ENCODE measurements at places on chromosomes 2 and 18. TPM values are rescaled to one million over a fixed set of nuclear protein-coding genes. Genes with fewer than 3 reads are reported as not detected.

- H3K27me3 ChIP-seq = no peaks in the 10 kb centered on the region
- no peaks in the 10 kb centered on the region for H3K4me1 ChIP-seq
- H3K36me3 ChIP-seq = no peaks in the 10 kb centered on the region
- no peak overlapping the region for H3K4me3 ChIP-seq
Observed at GRCh38 chr18:48616484-48617255, 77.8 kb downstream of the CTIF start.

- DNase-seq = no peak
- H3K4me1 ChIP-seq = peaks cover 17% of the 10 kb centered on the region
- peak overlapping the region; percentile 89 for H3K4me3 ChIP-seq
- H3K27ac ChIP-seq = peak overlapping the region; percentile 98
- H3K27me3 ChIP-seq = no peaks in the 10 kb centered on the region
- peaks cover 10% of the 10 kb centered on the region for H3K36me3 ChIP-seq
Observed at GRCh38 chr2:3557639-3558204, 411 bp downstream of the RNASEH1 start.

GRCh38 chr2:174729797-174730697 lies 34.2 kb downstream of the CHRNA1 start:
- H3K4me3 ChIP-seq = peak overlapping the region; percentile 37
- H3K36me3 ChIP-seq = no peaks in the 10 kb centered on the region
- no peak overlapping the region for H3K27ac ChIP-seq
- H3K27me3 ChIP-seq = no peaks in the 10 kb centered on the region
- H3K4me1 ChIP-seq = peaks cover 13% of the 10 kb centered on the region
- no peak for DNase-seq

DNA sequence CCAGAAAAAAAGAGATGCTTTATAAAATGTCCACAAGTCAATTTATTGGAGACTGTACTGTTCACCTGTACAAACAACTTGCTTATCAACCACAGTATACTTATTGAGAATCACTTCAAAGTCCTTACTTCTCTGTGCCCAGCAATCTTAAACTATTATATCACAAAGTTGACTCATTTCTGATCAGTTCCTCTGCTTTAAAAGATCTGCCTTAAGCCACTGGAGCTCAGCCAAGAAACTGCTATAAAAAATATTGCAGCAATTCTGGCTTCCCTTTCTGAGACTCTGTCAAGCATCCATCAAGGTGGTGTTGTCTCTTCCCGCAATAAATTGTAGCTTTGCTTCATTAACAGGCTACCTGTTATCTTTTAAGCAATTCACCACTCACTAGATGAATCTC lies 375.2 kb upstream of the SPHKAP start:
- no peak overlapping the region for H3K4me3 ChIP-seq
- H3K27me3 ChIP-seq = no peaks in the 10 kb centered on the region
- H3K4me1 ChIP-seq = no peaks in the 10 kb centered on the region
- no peak overlapping the region for H3K27ac ChIP-seq

DNA sequence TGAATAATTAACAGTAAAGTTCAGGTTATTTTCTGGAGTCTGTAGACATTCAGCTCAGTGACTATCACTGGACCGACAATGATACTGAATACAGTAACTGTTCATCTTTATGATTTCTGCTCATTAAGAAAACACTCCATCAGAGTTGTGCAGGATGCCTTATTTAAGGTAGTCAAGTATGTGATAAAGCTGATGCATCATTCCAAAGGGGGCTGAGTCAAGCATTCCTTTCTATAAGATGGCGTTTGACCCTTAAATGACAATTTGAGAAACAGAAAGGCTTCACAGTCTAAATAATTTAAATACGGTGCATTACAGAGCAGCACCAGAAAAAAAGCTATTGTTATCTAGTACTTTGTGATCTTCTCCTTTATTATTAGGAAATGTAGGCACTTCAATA lies 131.1 kb downstream of the CDH2 start:
- H3K4me3 ChIP-seq = no peak overlapping the region
- no peaks in the 10 kb centered on the region for H3K4me1 ChIP-seq
- DNase-seq = no peak
- no peak overlapping the region for H3K27ac ChIP-seq

GRCh38 chr2:128090575-128090944 lies 440 bp upstream of the UGGT1 start:
- H3K27ac ChIP-seq = peak overlapping the region; percentile 88
- no peaks in the 10 kb centered on the region for H3K27me3 ChIP-seq
- peaks cover 5% of the 10 kb centered on the region for H3K4me1 ChIP-seq
- peak overlapping the region; percentile 83 for H3K4me3 ChIP-seq

DNA sequence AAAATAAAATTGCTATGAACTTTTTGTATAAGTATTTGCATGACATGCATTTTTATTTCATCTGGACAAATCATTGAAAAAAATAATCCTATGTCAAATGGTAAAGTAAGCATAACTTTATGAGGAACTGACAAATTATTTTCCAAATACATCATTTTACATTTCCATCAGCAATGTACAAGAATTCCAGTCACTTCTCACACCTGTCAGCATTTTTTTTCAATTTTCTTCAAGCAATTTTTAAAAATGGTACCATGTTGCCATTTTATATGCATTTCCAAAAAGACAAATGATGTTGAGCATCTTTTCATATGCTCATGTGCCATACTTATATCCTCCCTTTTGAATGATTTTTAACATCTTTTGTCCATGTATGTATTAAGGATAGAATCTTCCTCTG lies 961.7 kb upstream of the PIK3C3 start:
- H3K27me3 ChIP-seq = no peaks in the 10 kb centered on the region
- no peak overlapping the region for H3K4me3 ChIP-seq
- no peak overlapping the region for H3K27ac ChIP-seq
- H3K4me1 ChIP-seq = no peaks in the 10 kb centered on the region
- DNase-seq = no peak

GRCh38 chr2:140472676-140473075 lies 1658.1 kb downstream of the LRP1B start:
- H3K4me1 ChIP-seq = no peaks in the 10 kb centered on the region
- no peak for DNase-seq
- H3K27ac ChIP-seq = no peak overlapping the region
- H3K27me3 ChIP-seq = no peaks in the 10 kb centered on the region

DNA sequence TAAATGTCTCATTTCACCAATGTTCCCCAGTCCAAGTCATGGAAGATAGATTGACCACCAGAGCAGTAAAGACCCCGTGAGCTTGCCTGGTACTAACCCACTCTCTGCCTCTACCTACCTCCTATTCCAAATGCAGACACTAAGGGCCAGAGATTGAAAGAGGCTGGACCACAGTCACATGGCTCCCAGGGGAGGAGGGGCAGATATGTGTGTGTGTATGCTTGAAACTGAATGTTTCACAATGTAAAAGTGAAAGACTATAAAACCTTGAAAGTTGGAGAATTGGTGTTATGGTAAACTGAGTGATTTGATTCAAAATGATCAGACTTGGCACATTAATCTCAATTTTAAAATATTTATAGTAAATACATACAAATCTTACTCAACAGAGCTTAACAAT lies 21.7 kb upstream of the KLHL29 start:
- no peak overlapping the region for H3K4me3 ChIP-seq
- no peak for DNase-seq
- H3K36me3 ChIP-seq = no peaks in the 10 kb centered on the region
- H3K4me1 ChIP-seq = no peaks in the 10 kb centered on the region

DNA sequence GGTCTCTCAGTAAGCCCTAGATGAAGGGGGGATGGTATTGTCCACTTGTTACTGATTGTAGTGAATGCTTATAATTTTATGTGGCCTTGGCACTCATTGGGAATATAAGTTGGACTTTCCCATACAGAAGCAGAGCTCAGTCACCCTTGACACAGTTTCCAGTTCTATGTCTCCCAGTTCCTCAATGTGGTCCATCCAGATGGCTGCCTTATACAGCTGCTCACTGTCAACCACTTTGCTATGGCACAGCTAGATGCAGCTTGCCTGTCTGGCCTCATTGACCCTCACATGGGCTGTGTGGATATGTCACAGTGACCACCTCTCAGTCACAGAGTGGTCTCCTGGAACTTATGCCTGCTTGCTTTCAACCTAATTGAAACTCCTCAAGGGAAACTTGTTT lies 21.7 kb downstream of the SLC39A6 start:
- no peaks in the 10 kb centered on the region for H3K36me3 ChIP-seq
- no peak overlapping the region for H3K4me3 ChIP-seq
- no peaks in the 10 kb centered on the region for H3K4me1 ChIP-seq
- DNase-seq = no peak

DNA sequence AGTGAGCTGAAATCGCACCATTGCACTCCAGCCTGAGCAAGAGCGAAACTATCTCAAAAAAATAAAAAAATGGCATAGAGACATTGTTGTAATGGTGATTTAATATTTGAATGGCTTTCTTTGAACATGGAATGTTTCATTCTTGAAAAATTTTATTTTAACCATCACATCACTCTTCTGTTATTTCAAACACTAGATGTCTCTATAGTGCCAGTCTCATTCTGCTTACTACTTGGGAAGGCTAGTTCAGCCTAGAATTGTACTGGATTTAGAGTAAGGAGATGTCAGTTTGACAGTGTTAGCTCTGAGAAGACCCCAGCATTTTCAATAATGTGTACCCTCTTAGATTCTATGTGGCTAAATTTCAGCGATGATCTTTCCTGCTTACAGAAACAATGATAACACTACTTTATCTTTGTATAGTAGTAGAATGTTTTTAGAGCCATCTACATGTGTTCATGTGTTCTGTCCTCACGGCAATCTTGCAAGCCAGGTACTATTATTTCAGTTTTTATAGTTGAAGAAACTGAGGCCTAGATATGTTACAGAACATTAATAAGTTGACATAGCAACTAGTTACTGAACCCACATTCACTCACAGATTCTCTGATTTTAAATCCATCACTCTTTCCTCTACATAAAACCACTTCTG lies 142.9 kb upstream of the ZSWIM2 start:
- H3K36me3 ChIP-seq = no peaks in the 10 kb centered on the region
- no peaks in the 10 kb centered on the region for H3K27me3 ChIP-seq
- DNase-seq = no peak
- no peak overlapping the region for H3K27ac ChIP-seq

DNA sequence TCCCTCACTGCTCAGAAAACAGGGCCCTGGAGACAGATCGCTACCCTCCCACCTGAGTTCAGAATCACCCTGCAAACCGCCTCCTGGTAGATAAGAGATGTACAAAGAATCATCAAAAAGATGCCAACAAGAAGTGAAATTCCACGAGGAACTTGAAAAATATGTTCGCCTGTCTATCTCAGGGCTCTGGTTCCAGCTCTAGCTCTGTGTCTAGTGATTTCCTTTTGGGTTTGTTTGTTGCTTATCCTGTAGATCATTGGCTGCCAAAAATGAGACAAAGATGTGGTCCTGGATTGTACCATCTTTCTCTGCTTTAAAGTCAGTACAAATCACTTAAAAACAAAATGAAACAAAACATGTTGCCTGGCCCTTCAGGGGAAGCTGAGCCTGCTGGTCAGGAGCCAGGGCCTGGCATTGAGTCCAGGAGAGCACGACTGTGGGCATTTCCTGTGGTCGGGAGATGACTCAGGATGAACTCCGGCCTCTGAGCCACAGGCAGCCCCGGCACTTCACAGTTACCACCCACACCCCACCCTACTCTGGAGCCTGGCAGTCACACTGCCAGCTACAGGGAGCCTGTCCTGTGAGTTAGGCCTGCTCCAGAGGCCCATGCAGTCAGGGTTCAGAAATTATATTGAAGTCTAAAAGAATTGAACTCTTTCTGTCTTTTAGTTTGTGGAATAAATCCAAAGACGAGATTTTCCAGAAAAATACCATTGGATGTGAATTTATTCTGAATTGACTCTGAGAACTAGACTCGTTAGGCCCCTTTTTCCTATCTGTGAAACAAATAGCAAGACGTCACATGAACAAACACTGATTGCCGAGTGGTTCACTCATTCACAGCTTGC lies 8.0 kb upstream of the ITGB6 start:
- H3K27ac ChIP-seq = peak overlapping the region; percentile 33
- no peaks in the 10 kb centered on the region for H3K4me1 ChIP-seq
- peak; percentile 85 for DNase-seq
- no peaks in the 10 kb centered on the region for H3K36me3 ChIP-seq

Gene QPCT
- 65.8 TPM for total RNA-seq

Gene RNPEPL1
- total RNA-seq = 24.4 TPM

Gene KRCC1
- 48.2 TPM for total RNA-seq

Gene NETO1
- not detected for total RNA-seq
